ENCODE measurements at places on chromosomes 4 and X.
A peak's percentile ranks its signal among the peaks of the same experiment; 100 is the strongest.

- no peak for DNase-seq
Measured at GRCh38 chrX:1264556-1264955, 4.1 kb upstream of the CSF2RA start.

GRCh38 chrX:71298119-71298518 is 3.4 kb upstream of the ITGB1BP2 start:
- no peak for DNase-seq

DNA sequence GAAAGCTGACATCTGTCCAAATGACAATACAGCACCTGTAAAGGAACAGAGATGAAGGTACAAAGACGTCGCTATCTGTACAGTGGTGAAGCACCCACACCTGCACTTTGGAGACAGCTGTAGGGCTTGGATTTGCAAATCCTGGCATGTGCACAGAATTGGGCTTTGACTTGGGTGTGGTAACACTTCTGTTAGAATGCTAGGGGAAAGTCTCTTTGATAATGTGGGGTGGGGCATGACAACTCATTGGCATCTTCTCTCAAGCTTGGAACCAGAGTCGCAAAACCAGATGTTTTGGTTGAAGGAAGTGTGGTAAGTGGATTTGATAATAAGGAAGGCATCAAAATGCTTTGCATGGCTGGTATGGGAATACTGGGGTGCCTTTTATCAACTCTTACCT is 55.5 kb downstream of the VCX3B start:
- DNase-seq, result no peak

DNA sequence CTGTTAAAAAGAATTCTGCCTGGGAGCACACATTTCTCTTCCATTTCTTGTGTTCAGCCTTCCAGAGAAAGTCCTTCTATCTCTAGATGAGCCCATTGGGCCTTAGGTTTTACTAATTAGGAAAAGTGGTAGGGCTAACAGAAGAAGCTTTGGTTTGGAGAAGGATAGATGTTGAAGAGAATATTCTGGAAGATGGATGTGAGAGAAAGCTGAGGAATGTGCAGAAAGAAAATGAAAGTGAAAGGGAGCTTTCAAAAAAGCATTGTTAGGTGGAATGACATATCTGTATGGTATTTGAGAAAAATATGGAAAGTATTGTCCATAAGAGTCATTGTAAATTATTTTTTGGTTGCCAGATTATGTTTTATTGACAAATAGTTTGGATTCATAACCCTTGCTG is 474.8 kb upstream of the SLIT2 start:
- DNase-seq, result no peak

- no peak for DNase-seq
Measured at GRCh38 chr4:18512718-18513117, 491.2 kb upstream of the LCORL start.

DNA sequence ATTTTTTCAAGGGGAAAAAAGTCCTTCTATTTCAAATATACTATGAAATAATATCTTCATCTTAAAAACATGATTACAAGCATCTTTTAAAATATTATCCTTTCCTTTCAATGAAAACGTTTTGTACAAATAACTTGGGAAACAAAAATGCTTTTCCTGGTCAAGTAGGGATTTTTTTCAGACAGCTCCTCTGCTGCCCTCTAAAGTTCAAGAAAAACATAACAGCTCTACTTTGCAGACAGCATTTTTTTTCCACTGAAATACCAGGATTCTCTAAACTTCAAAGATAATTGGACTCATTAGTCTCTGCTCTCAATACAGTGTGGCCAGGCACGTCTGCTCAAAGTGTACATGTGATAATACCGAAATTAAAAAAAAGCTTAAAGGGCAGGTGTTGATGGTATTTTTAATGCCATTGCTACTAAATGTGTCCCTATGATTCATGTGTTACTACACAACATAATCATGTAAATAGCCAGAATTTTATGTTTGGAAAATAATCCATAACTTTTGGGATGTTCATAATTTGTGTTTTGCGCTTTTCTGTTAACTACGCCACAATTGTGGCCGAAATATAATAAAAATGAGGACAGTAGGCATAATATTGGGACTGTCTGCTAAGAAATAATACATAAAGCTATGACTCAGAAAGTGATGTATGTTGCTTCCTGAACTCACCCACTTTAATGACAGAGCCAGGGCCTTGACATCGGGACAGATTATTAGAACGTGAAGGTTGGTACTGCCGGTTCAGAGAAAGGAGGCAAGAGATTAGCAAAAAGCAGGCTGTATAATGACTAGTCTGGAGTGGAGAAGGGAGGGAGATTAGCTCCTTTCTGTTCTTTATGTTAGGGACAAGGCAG is 478.9 kb downstream of the KCNIP4 start:
- no peak for DNase-seq

GRCh38 chr4:38489011-38489861 is 174.8 kb upstream of the KLF3 start:
- no peak for DNase-seq

DNA sequence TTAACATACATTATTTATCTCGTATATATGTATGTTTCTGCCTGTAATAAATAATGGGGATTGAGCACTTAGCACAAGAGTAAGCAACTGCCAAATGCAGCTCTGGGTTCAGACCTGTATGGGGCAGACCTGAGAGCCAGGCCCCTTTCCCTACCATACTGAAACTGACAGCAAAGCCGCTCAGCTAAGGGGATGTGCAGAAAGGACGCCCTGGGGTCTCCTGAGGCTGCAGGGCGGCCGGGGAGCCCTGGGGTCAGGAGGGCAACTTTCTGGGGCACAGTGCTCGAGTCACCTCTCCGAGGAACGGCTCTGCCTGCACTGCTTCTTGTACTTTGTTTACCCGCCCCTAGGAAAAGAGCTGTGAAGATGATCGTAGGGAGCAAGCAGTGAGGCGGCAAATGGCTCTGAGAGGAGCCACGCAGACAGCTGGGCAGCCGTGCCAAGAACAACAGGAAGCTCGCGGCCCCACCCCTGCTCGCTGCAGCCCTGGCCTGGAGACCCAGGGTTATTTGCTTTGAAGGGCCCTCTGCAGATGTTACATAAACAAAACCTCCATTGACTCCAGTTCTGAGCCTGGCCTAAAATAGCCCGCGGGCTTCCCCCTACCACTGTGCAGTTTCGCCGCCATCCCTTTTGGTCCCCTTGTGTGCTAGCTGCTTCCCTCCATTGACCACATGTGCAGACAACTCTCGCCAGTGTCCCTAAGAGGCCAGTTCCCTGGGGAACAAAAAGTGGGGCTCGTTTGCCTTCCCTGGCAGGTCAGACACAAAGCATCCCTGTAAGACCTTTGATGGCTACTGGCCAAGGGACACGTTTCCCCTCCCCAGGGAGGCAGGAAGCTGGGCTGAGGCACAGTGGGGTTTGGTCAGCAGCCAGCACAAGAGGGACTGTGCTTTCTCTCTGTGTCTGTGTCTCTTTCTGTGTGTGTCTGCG is 111.3 kb upstream of the LNX1 start:
- peak; percentile 39 for DNase-seq

DNA sequence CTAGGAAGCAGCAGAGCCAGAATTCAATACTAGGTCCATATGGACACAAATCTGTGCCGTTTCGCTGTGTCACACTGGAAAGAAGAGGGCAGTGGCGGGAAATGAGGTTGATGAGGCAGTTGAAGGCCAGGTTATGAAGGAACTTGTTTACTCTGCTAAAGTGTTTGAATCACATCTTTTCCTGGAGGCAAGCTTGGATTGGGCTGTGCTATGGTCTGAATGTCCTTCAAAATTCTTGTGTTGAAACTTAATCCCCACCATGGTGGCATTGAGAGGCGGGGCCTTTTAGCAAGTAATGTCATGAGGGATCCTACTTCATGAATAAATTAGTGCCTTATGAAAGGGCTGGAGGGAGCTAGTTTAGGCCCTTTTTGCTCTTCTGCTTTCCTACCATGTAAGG is 2.1 kb upstream of the ERCC6L start:
- no peak for DNase-seq

GRCh38 chrX:22665818-22666217 is 333.9 kb upstream of the DDX53 start:
- no peak for DNase-seq

DNA sequence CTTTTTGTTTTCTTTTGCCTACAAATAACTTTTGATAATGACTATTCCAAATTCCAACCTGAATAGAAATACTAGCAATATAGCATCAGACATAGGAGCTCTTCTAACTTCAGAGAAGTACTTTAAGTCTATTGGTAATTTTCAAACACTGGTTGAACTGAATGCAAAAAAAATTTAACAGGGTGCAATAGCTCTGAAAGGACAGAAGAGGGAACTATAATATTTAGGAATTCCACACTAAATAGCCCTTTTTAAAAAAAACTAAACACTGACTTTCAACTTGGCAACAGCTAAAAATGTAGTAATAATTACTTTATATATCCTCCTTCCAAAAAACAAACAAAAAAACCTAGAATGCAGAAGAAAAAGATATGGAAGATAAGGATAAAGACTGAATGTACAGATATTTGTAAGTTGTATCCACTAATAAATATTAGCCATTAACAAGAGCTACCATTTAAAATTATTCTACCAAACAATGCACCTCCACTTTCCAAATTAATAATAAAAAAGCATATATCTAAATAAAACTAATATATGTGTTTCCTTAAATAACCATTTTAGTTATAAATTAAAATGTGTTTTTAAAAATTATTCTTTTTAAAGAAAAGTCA is 81.4 kb downstream of the FBXW7 start:
- DNase-seq, result no peak

- peak; percentile 29 for DNase-seq
Measured at GRCh38 chrX:53716328-53717088, 30.0 kb upstream of the HUWE1 start.

DNA sequence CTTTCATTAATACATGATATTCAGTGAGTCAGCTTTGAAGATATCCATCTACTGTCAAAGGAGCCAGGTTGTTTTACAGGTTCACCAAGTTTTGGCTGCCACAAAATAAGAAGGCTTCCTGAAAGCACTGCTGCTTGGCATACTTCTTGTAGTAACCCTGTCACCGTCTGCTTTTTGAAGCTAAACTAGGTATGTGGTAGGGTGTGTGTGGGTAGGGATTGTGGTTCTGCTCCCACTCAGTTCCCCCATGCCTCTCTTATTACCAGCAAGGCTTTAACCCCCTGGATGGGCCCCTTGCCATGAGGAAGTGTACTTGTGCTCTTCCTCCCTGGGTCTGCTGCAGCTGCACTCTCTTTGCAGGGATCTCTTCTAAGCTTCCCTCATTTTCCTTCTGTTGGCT is 191.2 kb downstream of the BANK1 start:
- DNase-seq, result peak; percentile 59

DNA sequence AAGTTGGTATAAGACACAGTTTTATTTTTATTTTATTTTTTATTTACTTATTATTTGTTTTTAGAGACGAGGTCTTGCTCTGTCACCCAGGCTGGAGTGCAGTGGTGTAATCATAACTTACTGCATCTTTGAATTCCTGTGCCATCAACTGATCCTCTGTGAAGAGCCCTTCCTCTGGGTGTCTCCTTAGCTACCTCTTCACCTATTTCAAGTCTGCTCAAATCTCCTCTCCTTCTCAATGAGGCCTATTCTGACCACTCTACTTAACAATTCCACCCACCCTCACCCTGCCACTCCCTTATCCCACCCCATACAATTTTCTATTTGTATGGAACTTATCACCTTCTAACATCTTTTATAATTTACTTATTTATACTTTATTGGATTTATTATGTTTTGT is 183.4 kb downstream of the PPP3CA start:
- DNase-seq, result no peak

DNA sequence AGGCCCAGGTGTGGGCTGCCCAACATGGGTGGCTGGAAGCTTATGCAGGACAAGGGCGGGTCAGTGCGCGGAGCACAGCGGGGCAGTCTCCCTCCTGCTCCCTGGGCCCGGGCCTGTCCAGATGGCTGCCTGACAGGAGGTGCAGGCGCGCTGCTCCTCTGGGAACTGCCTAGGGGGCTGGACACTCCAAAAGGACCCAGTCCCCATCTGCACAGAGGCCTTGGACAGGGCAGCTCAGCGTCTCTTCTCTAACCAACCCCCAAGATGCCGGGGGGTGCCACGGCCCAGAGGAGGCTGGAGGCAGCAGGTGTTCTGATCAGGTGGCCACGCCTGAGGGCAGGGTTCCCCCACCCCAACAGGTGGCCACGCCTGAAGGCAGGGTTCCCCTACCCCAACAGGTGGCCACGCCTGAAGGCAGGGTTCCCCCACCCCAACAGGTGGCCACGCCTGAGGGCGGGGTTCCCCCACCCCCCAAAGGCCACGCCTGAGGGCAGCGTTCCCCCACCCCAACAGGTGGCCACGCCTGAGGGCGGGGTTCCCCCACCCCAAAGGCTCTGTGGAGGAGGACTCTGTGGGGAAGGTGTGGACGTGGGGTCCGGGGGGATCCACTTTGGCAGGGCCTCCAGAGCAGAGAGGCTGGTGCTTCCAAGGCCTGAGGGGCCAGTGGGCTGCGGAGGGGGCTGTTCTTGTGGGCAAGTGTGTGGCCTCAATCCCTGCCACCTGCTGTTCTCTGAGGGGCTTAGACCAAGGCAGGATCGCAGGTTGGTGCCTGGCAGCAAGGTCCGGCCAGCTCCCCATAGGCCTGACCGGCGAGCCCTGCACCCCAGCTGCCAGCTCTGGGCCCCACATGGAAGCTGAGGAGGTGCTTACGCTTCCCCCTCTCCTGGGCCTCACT is 36.1 kb downstream of the CPLX1 start:
- DNase-seq, result no peak

DNA sequence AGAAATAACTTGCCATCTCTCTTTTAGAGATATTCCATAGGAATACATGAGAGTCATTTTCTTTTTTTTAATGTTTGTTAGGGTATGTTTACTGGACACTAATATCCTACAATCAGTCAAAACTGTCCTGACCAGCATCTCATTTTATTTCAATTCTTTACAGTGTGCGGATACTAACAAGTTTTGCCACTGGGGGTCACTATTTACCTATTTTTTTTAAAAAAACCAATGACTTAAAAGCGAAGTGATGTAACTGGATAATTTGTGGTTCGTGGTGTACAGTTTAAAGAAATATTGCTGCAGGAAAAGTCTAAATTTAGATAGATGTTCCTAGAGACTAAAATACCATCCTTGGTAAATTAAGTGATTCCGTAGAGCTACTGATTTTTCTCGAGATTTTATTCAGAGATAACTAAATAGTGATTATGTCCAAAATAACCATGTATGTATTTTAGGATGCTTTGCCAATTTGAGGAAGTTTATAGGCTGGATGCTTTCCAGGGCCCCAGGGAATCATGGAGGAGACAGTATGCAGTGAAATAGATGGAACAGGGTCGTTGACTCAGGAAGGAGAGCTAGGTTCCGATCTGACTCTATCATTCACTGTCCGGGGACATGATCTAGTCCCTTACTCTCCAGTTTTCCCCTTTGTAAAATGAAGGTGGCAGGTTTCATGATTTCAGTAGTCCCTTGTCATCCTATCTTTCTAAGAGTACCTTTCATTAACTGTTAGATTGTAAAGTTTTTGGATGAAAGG is 34.0 kb upstream of the GNPDA2 start:
- DNase-seq, result peak; percentile 9

GRCh38 chr4:150265806-150266205 is 187.6 kb downstream of the DCLK2 start:
- DNase-seq, result no peak

GRCh38 chr4:15656038-15656470 is 897 bp upstream of the FBXL5 start:
- no peak for DNase-seq

GRCh38 chr4:86582410-86582809 is 11.7 kb upstream of the PTPN13 start:
- DNase-seq, result peak; percentile 11

- DNase-seq, result peak; percentile 48
Measured at GRCh38 chr4:15400981-15401671, 26.7 kb upstream of the C1QTNF7 start.

Measured in Calu3 (cell line).